ENCODE measurements at places on chromosomes 1 and 21. TPM values are rescaled to one million over a fixed set of nuclear protein-coding genes. Genes with fewer than 3 reads are reported as not detected.

NCF2 gene
- total RNA-seq: 71.1 TPM

MSH4 gene
- total RNA-seq: 0.15 TPM

CCDC27 gene
- total RNA-seq: not detected

CELA2B gene
- total RNA-seq: not detected

DNA sequence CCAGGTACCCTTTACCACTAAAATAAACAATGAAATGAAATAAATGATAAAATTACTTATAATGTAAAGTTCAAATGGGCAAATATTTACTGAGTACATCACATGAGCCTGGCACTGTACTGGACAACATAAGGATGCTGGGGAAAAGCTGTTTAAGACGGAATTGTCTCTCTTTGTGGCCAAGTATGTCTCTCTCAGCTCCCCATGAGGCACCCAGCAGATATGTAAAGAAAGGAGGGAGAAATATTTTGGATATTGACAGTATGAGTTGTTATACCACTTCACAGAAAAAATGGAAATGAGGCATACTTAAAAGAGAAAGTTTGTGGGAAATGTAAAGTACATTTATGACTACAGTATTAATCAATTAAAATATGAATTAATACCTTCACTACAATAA lies 1.0 kb upstream of the TNFSF4 start:
- H3K36me3 ChIP-seq: no peaks in the 10 kb centered on the region
- H3K4me3 ChIP-seq: no peak overlapping the region
- H3K4me1 ChIP-seq: peaks cover 20% of the 10 kb centered on the region
- no peak for DNase-seq
- H3K27me3 ChIP-seq: no peaks in the 10 kb centered on the region

GRCh38 chr1:19731311-19731821 lies 66.7 kb downstream of the HTR6 start:
- H3K27ac ChIP-seq: no peak overlapping the region
- DNase-seq: no peak
- no peak overlapping the region for H3K4me3 ChIP-seq
- H3K36me3 ChIP-seq: no peaks in the 10 kb centered on the region
- no peaks in the 10 kb centered on the region for H3K27me3 ChIP-seq
- H3K4me1 ChIP-seq: no peaks in the 10 kb centered on the region
